ENCODE measurements at places on chromosomes 13 and 19. TPM values are rescaled to one million over a fixed set of nuclear protein-coding genes. Genes with fewer than 3 reads are reported as not detected.
A peak's percentile ranks its signal among the peaks of the same experiment; 100 is the strongest.

GRCh38 chr13:33870046-33870668 is 52.2 kb downstream of the RFC3 start:
- DNase-seq, result no peak

Gene MYH14
- total RNA-seq, result 146 TPM

DNA sequence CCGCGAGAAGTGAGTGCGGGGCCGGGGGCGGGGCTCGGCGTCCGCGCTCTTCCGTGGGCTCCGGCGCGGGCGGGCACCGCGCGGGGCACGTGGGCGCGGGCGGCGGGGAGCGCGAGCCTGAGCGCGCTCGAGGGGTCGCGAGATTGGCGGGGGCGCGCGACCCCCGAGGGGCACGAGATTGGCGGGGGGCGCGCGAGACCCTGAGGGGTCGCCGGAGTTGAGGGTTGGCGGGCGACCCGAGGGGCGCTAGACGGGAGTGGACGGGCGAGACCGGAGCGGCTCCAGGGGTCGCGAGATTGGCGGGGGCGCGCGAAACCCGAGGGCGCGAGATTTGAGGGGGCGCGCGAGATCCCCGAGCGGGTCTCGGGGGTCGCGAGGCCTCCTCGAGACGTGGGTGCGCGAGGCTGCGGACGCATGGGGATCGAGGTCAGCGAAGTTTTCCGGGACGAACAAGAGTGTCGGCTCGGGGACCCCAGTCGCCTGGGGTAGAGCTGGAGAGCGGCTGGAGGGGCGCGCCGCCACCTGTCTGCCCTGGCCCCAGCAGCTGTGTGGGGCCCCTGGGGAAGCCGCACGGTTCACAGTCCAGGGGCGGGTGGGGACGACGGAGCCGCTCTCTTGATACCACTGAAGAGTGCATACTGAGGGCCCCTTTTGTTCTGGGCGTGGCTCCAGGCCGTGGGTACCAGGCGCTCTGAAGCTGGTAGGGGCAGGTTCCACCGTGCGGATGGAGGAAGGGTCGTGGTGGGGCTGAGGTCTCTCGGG is 682 bp downstream of the SSBP4 start:
- DNase-seq, result peak; percentile 75

- no peak for DNase-seq
These were observed 11.1 kb upstream of the BCL3 start for GRCh38 chr19:44737238-44738071.

- DNase-seq, result no peak
These were observed 70.2 kb downstream of the SPACA7 start for GRCh38 chr13:112446347-112446861.

- DNase-seq, result no peak
These were observed 9.4 kb upstream of the ERVV-2 start for GRCh38 chr19:53034948-53035675.

DNA sequence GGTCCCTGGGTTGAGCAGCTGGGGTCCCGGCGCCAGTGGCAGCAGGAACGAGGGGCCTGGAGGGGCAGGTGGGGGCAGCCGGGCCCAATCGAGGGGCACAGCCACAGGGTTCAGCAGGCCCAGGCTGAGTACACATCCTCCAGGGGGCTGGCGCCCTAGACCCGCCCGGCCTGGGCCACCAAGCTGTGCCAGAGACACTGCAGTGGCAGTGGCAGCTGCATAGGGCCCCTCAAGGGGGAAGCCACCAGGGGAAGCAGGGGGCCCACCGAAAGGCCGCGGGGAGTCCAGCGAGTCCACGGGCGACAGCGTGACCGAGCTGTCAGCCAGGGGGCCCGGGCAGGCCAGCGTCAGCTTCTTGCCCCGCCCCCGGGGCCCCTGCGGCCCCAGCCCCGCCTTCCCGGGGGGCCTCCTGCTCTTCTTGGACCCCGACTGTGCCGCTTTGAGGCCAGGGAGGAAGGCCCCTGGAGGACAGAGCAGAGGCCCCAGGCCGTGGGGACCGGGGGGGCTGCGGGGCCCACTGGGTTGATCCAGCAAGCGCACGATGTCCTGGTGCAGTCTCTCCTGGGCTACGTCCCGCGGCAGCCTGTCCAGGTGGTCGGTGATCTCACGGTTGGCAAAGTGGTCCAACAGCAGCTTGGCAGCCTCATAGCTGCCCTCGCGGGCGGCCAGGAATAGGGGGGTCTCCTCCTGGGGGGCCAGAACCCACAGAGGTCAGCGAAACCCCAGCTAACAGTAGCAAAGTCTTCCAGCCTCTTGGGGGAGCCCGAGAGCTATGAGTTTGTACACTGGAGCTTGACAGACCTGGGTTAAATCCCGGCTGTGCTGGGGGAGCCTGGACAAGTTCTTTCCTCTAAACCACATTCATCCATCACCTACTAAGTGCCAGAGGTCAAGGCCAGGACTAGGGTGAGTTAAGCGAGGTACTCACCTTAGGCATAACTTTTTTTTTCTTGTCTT is 39.5 kb downstream of the NOTCH3 start:
- DNase-seq, result no peak

GRCh38 chr19:51800473-51801244 is 5.7 kb downstream of the FPR3 start:
- DNase-seq, result no peak

Data from upper lobe of right lung (tissue), 1 donor.